NCI-H187 (cell line): ENCODE measurements at places on chromosomes 4 and X.

DNA sequence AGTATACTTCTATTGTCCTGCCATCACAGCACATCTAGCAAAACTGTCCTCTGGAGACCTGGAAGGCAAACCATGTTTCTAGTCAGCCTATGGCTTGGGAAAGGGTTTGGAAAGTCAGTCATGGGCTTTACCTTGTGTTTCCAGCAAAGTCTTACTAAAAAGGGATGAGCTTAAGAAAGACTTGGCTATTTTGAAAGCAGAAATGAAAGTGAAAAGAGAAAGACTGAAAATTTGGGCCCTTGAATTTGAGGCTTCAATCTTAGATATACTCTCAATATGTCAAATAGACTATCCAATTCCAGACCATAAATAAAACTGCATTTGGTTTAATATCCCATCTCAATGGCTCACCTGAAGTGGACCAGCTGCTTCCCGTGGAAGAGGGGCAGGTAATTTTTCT is 127.9 kb downstream of the ZNF330 start:
- DNase-seq, result peak; percentile 0

DNA sequence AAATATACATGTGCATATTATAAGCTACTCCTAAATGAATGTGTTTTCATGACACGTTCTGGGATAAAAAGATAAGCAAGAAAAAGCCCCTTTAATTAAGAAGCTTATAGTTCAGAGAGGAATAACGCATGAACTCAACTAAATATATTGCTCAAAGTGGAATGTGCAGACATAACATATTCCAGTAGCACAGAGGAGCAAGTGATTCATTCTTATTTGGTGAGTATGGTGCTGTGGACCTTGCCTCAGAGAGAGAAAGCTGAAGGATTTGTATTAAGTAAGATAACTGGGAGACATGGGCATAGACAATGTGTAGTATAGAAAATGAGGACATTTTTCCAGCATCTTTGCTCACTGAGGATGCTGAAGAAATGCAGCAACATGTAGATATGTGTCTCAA is 76.8 kb downstream of the CFAP299 start:
- DNase-seq, result no peak

- DNase-seq, result no peak
These were observed 135.8 kb upstream of the ATP6AP2 start for GRCh38 chrX:40444798-40445496.

DNA sequence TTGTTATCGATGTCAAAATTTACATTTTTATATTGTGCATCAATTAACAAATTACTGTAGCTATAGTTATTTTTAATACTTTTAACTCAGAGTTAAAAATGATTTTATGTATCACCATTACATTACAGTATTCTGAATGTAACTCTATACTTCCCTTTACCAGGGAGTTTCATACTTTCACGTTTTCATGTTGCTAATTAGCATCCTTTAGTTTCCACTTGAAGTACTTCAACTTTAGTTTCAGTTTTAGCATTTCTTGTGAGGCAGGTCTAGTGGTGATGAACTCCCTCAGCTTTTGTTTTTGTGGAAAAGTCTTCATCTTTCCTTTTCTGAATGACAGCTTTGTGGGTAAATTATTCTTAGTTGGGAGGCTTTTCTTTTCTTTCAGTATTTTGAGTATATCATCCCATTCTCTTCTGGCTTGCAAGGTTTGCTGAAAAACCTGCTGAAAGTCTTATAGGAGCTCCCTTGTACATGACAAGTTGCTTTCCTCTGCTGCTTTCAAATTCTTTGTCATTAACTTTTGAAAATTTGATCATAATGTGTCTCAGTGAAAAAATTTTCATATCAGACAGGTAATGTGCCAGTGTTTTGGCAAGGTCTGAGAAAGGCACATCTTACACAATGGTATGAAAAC is 9.8 kb upstream of the CISD2 start:
- no peak for DNase-seq

DNA sequence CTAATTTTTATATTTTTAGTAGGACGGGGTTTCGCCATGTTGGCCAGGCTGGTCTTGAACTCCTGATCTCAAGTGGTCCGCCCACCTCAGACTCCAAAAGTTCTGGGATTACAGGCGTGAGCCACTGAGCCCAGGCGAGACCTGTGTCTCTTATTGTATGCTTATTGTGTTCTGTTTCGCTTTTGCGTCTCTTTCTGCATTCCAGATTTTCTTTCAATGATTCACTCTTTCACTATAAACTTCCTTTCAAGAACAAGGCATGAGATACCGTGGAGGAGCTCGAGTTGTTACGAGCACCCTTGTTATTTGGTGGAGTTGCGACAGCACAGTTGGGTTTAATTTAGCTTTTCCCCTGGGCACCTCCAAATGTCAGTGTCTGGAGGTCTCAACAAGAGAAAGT is 366.7 kb upstream of the FAT1 start:
- DNase-seq, result no peak

GRCh38 chr4:170030121-170030520 is 3.9 kb upstream of the MFAP3L start:
- DNase-seq, result no peak

DNA sequence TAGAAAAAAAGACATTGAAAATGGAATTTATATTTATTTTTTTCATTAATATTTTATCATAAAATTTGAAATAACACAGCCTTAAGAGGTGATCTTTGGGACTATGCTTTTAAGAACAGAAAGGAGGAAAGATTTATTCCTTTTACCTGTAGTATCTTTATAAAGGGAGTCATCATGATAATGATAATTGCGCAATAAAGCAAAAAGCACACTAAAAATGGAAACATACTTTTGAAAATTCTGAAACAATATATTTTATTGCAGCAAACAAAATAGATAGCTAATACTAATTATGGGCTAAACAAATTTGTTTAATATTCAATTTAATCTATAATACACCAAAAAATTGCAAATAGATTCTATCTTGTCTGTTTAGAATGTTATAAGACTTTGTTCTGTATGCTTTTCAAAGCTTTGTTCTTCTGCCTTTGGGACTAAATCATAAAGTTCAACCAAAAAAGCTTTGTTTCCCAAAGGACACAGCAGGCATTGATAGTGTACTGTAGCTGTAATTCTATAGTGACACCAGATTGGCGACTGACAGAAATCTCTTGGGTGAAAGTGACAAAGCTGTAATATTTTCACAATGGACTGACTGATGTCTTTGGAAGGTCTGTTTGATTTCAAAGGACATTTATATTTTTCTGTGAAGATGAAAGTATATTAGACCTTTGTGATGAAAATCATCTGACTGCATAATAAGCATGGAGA is 2156.6 kb upstream of the TENM3 start:
- DNase-seq, result no peak

DNA sequence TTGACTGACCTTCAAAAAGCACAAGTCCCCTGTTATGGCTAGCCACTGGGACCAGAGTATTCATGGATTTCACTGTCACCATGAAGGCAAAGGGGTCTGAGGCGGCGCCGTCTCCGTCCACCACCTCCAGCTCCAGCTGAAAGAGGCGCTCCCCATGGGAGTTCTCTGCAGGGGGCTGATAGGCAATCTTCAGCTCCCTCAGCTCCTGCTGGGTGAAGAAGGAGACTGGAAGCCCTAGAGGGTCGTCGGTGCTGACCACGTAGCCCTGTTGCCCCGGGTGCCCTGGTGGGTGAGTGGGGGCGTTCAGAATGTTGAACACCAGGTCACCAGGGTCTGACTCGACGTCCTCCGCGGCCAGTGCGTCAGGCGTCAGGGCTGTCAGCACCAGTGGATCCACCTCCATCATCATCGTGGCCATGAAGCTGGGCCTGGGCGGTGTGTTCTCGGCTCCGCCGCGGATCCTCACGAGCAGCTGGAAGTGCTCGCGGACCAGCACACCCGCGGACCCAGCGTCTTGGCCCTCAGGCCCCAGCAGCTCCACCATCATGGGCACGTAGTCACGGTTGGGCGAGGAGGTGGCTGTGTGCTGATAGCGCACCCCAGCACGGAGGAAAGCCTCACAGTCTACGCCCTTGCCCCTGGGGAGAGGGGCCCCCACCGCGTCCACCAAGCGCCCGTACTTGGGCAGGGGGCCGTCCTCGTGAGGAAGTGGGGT is 987 bp downstream of the FREM3 start:
- no peak for DNase-seq

DNA sequence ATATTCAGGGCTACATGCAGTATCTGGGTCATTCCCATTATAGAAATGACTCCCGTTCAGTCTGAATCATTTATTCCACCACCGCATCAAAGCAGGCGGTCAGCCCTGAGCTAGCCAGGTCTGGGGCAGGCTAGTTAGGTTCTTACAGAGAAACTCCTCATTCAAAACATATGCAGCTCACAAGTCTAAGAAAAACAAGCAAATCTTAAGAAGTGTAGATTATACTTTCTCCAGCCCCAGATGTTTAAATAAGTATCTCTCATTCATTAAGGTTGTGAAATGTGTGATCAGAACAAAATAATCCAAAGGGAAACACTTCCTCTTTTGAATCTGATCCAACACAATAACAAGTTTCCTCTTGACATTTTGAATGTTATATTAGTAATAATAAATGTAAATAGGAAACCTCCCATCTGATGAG is 441.9 kb downstream of the INPP4B start:
- DNase-seq, result no peak

DNA sequence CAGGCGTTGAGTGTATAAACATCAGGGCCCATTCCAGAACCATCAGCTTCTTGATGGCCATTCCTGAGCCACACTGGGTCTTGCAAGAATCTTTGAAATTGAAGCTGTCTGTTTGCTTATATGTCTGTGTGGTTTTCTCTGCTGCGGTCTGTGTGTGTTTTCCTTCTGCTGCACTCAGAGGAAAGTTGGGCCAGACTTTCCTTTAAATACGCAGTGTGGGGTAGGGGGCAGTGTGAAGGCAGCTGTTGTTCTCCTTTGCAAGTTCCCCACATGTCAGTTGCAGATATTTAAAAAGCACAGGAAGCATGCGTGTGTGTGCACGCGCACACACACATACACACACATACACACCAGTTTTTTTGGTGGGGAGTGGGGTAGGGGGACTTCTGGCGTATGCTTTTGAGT is 32.1 kb downstream of the CCKAR start:
- no peak for DNase-seq

DNA sequence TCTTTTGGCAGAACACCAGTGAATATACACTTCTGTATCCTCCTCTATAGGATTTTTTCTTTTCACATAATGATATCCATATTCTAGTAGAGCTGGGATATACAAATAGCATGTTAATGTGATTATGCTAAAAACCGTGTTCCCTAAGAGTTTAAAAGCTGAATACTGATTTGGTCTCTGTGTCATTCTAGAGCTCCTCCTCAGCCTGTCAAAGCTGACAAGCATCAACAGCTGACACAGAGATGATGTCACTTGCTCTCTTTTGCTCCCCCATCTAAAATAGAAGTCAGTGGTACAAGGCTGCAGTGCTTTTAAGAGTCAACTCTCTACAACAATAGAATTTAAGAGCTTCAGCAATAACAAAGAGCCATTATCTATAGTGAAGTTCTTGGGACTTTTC is 17.1 kb upstream of the HERC3 start:
- DNase-seq, result no peak

DNA sequence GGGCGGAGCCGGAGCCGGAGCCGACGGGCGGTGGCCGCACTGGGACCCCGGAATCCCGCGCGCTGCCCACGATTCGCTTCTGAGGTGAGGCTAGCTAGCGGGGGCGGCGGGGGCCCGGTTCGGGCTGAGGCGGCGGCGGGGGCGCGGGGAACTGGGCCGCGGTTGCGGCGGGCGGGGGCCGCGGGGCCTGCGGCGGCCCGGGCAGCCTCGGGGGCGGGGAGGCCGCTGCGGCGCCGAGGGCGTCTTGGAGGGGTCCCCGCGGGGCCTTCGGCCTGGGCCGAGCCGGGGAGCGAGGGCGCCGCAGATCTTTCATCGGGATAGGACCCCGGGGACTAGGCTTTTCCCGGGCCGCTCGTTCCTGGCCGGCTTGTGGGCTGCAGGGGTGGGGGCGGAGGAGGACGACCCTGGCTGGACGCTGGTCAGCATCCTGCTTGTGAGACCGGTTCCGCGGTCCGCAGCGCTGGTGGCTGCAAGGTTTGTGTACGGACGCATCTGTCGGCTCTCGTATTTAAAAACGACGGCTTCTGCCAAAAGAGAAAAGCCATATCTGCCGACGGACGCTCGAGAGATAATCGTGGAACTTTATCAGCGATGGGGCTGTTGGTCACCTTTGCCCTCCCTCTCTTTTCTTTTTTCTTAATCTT is 419 bp downstream of the ADD1 start:
- no peak for DNase-seq

DNA sequence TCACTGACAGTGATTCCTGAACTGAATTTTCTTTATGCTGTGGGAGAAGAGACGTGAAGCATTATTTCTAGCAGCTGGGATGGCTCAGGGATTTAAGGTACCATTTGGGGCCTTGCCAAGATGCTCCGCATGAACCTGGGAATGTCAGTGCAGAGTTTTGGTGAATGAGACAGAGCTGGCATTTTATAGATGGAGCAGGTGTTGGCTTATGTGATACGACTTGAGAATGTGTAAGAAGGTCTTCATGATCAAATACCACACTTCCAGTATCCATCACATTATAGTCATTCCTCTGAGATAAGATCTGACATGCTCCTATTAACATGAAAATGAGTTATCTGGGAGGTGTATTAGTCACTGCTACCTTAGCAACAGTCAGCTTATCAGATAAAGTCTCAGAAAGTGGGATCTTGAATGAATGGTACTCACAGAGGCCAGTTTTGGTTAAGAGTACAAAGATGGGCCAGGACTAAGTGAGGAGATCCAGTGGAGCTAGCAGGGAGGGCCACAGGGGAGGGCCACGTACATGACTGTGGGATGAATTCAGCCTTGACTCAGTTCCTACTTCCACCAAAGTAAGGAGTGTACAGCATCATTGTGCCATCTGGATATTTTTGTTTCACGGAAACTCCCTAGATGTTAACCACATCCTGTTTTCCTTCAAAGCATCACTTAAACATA is 116.7 kb downstream of the SPCS3 start:
- no peak for DNase-seq

DNA sequence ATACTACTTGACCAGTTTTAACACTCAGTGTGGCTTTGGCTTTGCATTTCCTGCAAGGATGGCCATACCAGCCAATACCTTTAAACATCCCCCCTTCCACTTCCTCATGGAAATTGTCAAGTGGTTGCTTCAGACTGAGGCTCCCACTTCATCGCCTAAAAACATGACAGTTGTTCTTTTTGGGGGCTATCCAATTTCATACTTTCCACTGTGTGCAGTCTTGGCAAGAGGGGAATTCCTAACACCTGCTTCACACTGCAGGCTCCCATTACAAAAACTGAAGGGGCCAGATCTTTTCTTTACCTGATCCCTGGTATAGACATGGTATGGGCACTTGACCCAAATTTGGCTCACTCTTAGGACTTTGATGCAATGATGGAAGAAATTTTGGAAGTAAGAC is 28.5 kb upstream of the TSR2 start:
- DNase-seq, result no peak

GRCh38 chr4:176619430-176619829 is 173.3 kb downstream of the VEGFC start:
- no peak for DNase-seq

DNA sequence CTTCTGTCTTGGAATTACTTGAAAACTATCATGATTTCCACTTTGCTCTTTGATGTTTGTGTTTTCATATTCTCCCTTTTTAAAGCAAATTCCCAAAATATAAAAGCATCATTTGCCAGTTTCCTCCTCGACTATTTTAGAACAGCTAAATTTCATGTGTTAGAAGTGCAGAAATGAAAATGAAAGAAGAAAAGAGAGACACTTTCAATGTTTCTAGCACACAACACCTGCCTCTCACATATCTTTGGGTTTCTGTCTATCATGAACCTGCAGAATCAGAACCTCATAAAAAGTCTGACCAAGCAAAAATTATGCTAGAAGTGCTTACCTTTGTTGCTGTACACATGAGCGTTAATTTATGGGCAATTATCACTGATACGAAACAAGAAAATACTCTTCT is 1.9 kb upstream of the NEUROG2 start:
- DNase-seq, result no peak

GRCh38 chr4:83828601-83829000 is 292.7 kb downstream of the GPAT3 start:
- DNase-seq, result no peak
